ENCODE measurements at places on chromosomes 3 and 15. TPM values are rescaled to one million over a fixed set of nuclear protein-coding genes. Genes with fewer than 3 reads are reported as not detected.

CATSPER2 gene
- polyA plus RNA-seq = 6.9 TPM

TYRO3 gene
- polyA plus RNA-seq = 141 TPM

SRGAP3 gene
- 15.0 TPM for polyA plus RNA-seq

ECE2 gene
- polyA plus RNA-seq = not detected

C3orf20 gene
- polyA plus RNA-seq = 0.24 TPM

ACKR4 gene
- polyA plus RNA-seq = 1.6 TPM

AGBL1 gene
- 0.09 TPM for polyA plus RNA-seq

IL17RD gene
- 53.0 TPM for polyA plus RNA-seq

MYLK gene
- polyA plus RNA-seq = 142 TPM

PIK3CA gene
- 24.0 TPM for polyA plus RNA-seq

CD47 gene
- 71.2 TPM for polyA plus RNA-seq

APOD gene
- polyA plus RNA-seq = 4.3 TPM

ATOSA gene
- polyA plus RNA-seq = 40.7 TPM

TPRG1 gene
- polyA plus RNA-seq = 0.79 TPM

CHL1 gene
- 13.7 TPM for polyA plus RNA-seq

CFAP161 gene
- 0.40 TPM for polyA plus RNA-seq

AP4E1 gene
- 9.2 TPM for polyA plus RNA-seq

STAB1 gene
- 42.0 TPM for polyA plus RNA-seq

ADAMTS7 gene
- polyA plus RNA-seq = 35.1 TPM

TNFAIP8L3 gene
- polyA plus RNA-seq = 2.4 TPM

Measured in right renal pelvis (tissue), 4 donors.